ENCODE measurements at places on chromosomes 5 and 9. TPM values are rescaled to one million over a fixed set of nuclear protein-coding genes. Genes with fewer than 3 reads are reported as not detected.

TXNDC8 gene
- total RNA-seq: not detected

- no peak for DNase-seq
Measured at GRCh38 chr9:96087669-96088299, 212.3 kb downstream of the ERCC6L2 start.

- DNase-seq: peak; percentile 93
Measured at GRCh38 chr5:138032028-138032571, 779 bp downstream of the FAM13B start.

DNA sequence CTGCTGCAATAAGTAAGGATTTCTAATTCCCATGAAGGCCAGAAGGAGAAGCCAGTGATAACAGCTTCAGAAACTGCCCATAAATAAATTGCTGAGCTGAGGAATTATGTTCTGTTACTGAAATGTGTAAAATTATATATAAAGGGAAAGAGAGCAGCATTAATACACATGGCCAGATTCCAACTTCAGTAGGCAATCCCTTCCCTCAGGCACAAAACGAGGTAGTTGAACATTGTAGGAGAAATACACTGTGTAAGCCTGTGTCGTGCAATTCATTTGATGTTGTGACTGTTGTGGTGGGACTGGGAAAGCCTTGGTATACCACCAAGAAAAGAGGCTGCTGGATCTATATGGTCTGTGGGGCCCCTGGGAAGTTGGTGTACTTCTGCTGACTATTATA lies 192.9 kb downstream of the WDR70 start:
- no peak for DNase-seq

PPP1R26 gene
- total RNA-seq: 8.9 TPM

GRCh38 chr9:89815061-89815902 lies 210.5 kb downstream of the GADD45G start:
- DNase-seq: peak; percentile 48

GCNT4 gene
- total RNA-seq: 2.5 TPM

UIMC1 gene
- total RNA-seq: 81.8 TPM

SPATA31E1 gene
- total RNA-seq: not detected

DNA sequence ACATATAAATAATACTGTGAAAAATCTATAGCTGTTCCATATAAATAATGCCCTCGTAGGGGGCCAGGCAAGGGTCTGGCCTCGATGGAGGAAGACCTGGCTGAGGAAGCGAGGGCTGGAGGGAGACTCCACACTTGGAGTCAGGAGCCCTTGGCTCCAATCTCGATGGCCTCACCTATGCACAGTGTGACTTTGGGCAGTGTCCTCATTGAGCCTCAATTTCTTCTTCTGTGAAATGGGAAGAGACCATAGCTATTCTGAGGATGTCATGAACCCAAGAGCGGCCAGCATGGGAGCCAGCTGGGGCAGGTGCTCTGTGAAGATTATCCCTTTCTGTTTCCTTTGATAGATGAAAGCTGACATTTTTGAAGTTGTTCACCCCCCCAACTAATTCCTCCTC lies 24.8 kb downstream of the ANGPTL2 start:
- no peak for DNase-seq

- no peak for DNase-seq
Measured at GRCh38 chr5:14123974-14124482, 19.1 kb upstream of the TRIO start.

TMEM232 gene
- 1.9 TPM for total RNA-seq

SIT1 gene
- 24.2 TPM for total RNA-seq

- no peak for DNase-seq
Measured at GRCh38 chr5:6488021-6488420, 39.4 kb downstream of the UBE2QL1 start.

SHOC1 gene
- 0.07 TPM for total RNA-seq

- peak; percentile 63 for DNase-seq
Measured at GRCh38 chr5:178346607-178347334, 114.2 kb upstream of the PHYKPL start.

DNA sequence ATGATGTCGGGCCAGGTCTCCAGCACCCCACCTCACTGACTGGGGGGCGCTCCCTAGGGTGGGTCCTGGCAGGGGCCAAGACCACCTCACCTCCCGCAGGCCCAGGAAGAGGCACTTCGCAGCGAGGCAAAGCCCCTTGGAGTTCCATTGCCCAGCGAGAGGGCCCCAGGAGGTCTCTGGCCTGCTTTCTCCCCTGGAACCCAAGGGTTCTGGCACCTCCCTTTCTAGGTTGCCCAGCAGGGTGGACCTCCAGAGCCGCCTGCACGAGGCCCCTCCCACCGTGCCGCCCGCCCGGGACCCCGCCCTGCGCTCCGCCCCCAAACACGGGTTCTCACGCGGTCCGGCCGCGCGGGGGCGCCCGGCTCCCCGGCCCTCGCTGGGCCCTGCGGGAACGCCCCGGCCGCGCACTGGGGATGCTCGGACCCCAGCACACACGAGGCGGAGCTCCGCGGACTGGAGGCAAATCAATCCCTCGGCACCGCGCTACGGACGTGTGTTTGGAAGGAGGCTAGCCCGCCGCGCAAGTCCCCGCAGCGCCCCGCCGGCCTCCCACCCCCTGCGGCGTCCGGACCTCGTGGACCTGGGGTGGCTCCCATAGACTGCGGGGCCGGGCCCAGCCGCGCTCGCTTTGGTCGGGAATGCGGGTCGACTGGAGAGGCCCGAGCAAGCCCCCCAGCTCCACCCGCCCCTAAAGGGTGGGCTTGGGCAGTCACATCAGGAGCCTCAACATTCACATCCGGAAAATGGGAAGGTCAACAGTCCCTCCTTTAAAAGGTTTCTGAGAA lies 99.5 kb upstream of the LMX1B start:
- peak; percentile 94 for DNase-seq
